ENCODE measurements at places on chromosomes 6 and 20.
A peak's percentile ranks its signal among the peaks of the same experiment; 100 is the strongest.

DNA sequence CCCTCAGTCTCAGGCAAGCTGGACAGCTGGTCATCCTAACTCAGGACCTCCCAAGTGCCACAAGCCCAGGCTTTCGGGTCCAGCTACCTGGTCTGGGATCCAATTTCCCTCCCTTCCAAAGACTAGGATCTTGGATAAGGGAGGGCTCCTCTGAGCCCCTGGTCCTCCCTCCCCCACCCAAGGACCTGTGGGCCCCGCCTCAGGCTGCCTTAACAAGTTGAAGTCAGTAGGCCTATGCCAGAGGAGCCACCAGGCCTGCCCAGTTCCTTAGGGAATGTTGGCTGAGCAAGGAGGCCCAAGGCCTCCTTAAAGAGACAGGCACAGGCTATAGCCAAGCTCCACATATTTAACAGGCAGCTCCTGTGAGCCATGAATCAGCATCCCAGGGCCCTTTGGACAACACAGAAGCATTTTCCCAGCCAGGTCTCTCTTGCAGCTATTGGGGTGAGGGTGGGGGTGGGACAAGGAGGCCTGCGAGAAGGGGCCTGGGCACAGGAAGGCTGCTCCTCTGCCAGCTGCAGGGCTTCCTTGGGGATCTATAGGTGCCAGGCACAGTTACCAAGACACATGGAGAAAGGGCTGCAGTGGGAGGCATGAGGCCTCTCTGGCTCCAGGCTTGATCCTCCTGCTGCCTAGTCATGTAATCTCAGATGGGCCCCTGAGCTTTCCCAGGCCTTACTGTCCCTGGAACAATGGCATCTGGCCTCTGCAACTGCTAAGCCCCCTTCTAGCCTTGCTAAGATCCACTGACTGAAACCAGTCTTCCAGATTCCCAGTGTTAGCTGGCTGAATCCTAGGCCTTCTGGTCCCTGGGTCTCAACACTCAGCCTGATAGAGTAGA is 27.4 kb upstream of the NOL4L start:
- DNase-seq, result no peak

GRCh38 chr6:134772671-134773360 is 177.1 kb downstream of the ALDH8A1 start:
- DNase-seq, result no peak

GRCh38 chr6:17022604-17023003 is 79.2 kb upstream of the STMND1 start:
- DNase-seq, result no peak

DNA sequence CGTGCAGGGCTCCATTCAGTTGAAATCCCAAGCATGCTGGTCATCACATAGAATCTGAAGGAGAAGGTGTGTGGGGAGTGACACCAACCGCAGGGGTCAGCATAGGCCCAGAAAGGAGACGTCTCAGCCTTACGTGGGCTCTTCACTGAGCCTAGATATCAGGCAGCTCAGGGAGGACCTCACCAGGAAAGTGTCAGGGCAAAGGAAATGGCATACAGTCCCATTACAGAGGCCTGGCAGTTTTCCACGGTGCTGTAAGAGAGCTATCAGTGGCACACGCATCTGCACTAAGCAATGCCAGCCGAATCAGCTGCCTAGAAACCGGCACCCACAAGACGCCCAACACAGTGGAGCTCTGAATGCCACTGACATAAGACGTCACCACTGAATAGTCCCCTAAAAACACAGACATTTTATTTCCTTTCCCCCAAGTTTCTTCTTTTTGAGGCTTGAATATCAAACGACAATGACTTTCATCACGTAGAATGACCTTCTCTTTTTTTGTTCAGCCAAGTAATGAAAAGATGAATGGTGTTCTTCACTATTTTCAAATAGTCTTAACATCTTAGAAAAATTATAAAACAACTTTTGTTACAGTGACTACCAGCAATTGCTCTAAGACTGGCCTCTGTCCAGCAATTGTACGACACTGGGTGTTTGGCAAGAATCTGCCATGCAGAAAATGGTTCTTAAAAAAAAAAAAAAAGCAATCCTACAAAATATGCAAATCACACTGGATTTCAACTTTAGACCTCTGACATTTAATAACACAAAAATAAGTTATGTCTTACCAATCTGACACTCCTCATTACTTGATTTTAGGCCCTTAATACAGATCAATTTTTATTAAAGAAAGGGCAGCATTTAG is 88.9 kb upstream of the FOXQ1 start:
- DNase-seq, result no peak

GRCh38 chr6:129451187-129451586 is 258.8 kb downstream of the ARHGAP18 start:
- DNase-seq, result no peak

- no peak for DNase-seq
These were observed 34.9 kb upstream of the MAN1A1 start for GRCh38 chr6:119384444-119384843.

DNA sequence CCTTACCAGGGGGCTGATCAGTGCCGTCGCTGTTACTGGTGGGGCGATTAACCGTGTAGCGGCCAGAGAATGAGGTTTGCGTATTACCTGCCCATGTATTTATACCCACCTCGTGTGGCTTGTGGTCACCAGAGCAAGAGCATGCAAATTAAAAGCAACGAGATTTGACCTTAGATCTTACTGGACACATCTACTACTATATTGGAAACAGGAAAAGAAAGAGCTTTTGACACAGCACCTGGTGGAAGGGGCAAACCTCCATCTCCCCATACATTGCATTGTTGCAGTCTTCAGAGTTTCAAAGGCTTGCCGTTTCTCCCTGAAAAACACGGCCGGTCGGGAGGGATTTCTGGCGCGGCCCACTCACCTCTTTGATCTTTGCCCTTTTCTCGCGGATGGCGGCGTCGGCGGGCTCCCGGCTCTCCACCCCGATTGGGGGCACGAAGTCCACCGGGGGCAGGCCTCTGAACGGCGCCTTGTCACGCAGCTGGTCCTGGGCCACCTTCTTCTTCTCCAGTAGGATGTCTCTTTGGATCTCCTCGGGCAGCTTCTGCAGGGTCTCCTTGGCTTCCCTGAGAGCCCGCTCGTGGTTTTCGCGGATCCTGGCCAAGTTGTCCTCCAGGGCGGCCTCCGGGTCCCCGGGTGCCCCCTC is 1.3 kb downstream of the MAN1A1 start:
- peak; percentile 63 for DNase-seq

GRCh38 chr20:63047267-63047666 is 40.5 kb upstream of the BHLHE23 start:
- no peak for DNase-seq

DNA sequence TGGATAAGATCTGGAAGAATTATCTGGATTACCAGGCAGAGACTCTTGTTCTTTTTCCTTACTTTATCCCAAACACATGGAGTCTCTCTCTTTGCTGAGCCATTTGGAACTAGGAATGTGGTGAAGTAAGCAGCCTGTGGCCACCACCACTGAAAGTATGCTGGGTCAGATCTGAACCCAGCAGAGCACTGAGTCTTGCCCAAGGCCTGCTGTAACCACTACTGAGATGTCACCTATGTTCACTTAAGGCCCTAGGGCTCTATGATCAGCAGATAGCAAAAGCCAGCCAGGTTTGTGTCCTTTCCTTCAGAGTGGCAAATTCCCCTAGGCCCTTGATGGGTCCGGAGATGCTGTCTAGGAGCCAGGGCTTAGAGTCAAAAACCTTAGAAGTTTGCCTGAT is 103.3 kb upstream of the PLN start:
- no peak for DNase-seq

DNA sequence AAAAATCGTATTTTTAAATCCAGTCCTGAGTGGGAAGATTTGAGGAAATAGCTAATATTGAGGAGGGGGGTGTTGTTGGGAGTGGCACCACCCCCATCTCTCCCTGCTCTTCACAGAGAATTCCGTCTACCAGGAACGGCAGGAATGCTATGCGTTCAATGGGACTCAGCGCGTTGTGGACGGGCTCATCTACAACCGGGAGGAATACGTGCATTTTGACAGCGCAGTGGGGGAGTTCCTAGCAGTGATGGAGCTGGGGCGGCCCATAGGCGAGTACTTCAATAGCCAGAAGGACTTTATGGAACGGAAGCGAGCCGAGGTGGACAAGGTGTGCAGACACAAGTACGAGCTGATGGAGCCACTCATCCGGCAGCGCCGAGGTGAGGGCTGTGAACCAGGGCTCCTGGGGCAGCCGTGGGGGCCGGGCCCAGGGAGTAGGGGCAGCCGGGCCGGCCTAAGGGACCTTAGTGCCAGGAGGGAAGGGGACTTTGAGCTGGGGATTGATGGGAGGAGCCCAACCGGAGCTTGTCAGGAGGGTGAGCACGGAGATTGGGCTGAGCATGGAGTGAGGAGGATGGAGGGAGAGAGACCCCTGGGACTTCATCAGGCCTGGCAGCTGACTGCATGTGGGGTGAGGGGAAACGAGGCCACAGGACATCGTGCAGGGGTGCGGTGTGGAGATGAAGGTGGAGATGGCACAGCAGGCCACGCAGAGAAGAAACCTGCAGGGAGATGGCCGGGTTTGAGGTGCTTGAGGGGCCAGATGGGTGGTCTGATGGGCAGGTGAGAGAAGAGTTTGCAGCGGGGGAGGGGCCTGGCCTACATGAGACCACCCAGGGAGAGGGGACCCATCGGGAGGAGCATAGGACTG is 41.3 kb downstream of the HLA-DPB1 start:
- no peak for DNase-seq

DNA sequence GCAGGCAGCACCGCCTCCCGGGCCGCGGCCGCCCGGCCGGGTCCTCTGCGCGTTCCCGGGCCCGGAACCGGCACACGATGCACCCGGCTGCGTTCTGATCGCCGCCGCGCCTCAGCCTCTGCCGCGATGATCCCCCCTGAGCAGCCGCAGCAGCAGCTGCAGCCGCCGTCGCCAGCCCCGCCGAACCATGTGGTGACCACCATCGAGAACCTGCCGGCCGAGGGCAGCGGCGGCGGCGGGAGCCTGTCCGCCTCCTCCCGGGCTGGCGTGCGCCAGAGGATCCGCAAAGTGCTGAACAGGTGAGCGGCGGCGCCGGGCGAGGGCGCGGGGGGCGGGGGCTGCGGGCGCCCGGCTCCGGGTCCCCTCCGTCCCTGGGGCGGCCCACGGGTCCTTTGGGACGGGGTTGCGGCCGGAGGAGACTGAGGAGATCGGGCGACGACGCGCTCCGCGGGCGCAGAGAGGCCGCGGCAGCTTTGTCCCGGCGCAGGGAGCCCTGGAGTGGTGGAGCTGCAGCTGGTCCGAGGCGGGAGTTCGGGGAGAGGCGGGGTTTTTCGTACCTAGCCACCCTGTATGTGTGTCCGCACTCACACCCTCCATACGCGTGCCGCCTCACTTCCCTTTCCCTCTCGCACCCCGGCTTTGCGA is 659 bp downstream of the SLC35F1 start:
- no peak for DNase-seq
